Right ventricle myocardium inferior (tissue), 1 donor: ENCODE measurements at places on chromosomes 7 and 10.

GRCh38 chr10:108902619-108903285 is 1020.6 kb downstream of the XPNPEP1 start:
- no peak for DNase-seq

DNA sequence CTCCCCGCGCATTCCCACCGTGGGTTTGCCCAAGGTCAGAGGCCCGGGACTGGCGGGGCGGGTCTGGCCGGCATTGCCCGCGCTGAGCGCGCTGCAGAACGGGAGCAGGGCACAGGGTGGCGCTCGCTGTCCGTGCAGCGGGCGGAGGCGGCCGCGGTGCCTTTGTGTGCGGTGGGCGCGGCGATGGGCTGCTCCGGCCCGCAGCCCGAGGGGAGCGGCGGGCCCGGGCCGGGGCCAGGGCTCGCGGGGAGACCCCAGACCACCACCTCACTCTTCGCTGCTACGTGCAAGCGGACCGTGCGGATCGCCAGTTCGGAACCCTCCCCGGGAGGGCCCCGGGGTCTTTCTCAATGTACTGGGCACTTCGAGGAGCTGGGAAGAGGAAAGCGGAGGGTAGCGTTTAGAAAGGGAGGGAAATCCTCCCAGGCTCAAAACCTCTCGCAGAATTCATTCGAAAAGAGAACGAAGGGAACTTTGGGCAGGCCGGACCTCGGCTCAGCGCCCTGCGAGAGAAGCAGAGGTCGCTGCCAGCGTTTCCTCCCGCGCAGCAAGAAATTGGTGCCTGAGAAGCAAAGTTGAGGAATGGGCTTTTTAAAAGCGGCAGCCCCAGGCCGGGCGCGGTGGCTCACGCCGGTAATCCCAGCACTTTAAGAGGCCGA is 8.5 kb downstream of the SP8 start:
- DNase-seq, result no peak

GRCh38 chr7:23418046-23418445 is 52.2 kb downstream of the IGF2BP3 start:
- DNase-seq, result no peak

- DNase-seq, result no peak
These were observed 20.5 kb downstream of the SPAG6 start for GRCh38 chr10:22365644-22366434.

GRCh38 chr7:37095122-37095521 is 353.5 kb downstream of the ELMO1 start:
- DNase-seq, result no peak

- peak; percentile 96 for DNase-seq
These were observed 246.8 kb downstream of the SKIDA1 start for GRCh38 chr10:21278491-21279216.

- no peak for DNase-seq
These were observed 28.7 kb upstream of the ARHGAP22 start for GRCh38 chr10:48633381-48634197.

DNA sequence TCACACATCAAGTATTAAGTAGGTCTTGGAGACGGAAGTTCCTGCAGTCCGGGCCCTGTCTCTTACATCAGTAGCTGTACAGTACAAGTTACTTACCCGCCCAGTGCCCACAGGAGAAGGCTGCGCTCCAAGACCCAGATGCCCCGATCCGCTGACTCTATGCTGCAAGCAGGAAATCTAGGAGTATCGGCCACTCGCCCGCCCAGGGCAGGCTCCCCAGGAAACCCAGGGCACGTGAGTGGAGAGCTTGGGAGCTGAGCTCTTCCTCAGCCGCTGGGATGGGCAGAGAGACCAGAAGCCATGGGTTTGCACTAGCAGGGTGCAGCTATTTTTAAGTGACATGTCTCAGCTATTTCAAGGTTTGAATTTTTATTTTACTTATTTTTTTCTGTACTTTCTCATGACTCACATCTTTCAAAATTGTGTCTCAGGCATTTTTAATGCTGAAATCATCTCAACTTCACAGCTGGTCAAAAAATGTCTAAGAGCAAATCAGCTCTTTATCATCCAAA is 1.9 kb upstream of the GPER1 start:
- DNase-seq, result no peak

GRCh38 chr10:58714409-58714808 is 201.7 kb downstream of the BICC1 start:
- DNase-seq, result no peak

GRCh38 chr7:139522830-139523198 is 671 bp upstream of the CLEC2L start:
- no peak for DNase-seq

DNA sequence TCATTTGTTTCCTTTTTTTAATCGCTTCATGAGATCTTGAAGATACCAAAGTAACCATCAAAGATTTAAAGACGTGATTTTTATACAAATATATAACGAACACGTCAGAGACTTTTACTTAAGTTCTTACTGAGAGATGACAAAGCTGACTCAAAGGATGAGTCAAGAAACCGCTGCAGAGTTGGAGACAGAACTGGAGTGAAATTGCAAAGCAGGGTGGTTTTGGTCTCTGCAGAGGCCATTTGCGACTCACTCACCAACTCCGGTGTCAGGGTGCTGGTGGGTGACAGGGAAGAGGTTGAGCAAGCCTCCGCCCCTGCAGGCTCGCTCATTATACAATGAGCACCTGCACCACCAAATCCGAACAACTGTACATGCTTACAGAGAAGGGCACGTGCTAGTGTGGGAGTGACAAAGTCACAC is 75.2 kb downstream of the DNAJB6 start:
- no peak for DNase-seq

GRCh38 chr10:133399123-133399601 is 5.2 kb downstream of the MTG1 start:
- no peak for DNase-seq

GRCh38 chr7:80916770-80917741 is 1.8 kb downstream of the SEMA3C start:
- DNase-seq, result no peak

DNA sequence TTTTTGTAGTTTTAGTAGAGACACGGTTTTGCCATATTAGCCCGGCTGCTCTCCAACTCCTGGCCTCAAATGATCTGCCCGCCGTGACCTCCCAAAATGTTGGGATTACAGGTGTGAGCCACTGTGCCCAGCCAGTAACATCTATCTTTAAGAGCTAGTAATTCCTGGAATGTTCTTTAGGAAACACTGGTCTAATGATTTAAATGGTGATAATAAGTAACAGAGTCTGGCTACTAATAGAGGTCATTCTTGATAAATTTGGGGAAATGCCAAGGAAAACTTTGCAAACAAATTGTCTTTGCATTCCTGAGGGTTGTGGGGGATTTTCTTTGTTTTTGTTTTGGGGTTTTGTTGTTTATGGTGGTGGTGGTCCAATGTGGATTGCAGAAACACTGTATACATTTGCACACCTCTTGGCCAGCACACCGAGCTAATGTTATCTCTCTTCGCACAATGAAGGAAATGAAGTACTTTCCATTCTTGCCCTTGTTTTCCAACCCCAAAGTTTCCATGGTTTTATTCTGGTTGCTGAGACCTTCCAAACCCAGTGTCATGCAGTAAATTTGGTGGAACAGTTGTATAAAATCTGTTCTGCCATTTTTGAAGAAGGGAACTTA is 51.3 kb upstream of the WIPF3 start:
- no peak for DNase-seq

DNA sequence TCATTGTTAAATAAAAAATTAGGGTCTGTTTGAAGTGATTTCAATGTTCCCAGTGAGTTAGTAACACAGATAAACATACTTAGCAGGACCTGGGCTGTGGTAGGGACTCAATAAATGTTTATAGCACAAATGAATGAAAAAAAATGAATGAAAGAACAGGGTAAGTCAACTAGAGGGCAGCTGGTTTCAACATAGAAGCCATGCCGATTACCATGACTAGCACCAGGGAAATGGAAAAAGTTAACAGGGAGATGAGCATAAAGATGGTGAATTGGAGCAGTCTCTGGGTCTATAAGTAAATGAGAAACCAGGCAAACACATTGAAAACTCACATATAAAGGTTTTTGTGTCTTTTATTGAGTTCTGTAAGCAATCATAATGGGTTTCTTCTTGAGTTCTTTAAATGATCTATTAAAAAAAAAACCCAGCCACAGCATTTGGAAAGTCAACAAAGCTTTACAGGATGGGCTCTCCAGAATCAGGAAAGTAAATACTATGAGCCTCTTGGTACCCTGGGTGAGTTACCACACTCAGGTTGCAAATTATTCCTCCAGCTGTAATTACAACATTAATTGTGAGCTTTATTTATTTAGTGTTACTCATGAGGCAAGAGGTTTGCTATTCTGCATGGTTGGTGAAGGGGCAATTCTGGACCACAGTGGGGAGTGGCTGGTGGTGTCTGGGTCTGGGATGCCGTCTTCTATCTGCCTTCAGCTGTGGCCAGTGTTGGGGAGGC is 46.1 kb upstream of the MTPN start:
- DNase-seq, result no peak

- no peak for DNase-seq
These were observed 28.0 kb upstream of the COBL start for GRCh38 chr7:51344406-51345138.

DNA sequence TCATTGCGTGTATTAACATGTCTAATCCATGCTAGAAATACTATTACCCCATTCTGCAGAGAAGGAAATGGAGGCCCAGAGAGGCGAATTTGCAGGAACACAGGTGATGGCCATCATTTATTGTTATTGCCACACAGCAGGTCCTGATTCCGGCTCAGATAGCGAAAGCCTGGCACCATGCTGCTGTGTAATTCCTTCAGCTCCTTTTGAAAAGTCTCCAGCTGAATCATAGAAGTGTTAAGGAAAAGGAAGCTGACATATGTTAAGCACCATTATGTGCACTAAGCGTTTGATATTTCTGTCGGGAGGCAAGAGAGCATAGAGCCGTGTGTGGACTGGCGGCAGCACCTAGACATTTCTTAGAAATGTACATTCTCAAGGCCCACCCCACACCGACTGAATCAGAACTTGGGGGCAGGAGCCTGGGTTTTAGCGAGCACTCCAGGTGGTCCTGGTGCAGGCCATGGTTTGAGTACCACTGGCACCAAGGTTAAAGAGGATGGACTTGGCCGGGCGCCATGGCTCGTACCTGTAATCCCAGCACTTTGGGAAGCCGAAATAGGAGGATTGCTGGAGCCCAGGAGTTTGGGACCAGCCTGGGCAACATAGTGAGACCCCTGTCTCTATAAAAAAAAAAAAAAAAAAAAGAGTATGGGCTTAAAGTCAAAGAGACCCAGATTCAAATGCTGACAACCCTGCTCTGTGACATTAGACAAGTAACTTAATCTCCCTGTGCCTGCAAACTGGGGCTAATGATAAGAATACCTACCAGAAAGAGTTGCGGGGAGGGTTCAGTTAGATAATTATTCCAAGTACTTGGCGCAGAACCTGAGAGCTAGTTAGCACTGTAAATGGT is 52.2 kb downstream of the UNC5B start:
- peak; percentile 63 for DNase-seq

DNA sequence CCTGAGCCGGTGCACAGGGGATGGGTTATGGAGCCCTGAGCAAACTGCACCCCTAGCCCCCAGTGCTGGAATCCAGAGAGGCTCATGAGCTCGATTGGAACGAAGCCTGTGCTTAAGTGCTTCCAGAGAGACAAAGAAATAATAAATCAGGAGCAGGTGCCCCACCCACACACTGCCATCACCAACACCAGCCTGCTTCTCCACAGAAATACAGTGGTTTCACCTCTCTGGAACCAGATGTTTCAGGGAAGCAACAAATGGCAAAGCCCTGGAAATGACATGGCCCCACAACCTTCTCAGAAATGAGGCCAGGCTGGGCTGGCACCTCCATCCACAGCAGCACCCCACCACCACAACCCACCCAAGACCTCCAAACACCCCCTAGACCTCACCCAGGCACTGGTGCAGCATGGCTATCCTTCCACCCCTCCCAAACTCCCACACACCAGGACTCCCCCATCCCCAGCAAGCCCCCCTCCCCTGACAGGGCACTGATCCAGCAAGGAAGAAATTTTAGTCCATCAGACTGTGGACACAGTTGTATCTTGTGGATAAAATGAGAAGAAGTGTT is 4.1 kb upstream of the SLC18A3 start:
- DNase-seq, result no peak

DNA sequence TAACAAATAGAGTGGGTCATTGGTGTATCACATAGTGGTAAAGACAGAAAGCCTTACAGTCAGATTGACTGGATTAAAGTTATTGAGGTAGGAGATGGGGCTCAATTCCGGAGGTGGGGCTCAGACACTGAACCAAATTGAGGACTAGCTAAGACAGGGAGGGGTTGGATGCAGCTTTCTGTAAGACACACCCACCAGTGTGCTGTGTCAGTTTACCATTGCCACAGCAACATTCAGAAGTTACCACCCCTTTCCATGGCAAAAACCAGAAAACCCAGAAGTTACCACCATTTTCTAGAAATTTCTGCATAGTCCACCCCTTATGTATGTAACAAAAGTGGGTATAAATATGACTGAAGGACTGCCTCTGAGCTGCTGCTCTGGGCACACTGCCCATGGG is 167.6 kb upstream of the TMEM72 start:
- no peak for DNase-seq

- DNase-seq, result no peak
These were observed 32.7 kb downstream of the KCNMA1 start for GRCh38 chr10:77604941-77605351.

GRCh38 chr10:94042001-94042833 is 48.5 kb downstream of the PLCE1 start:
- DNase-seq, result no peak

- no peak for DNase-seq
These were observed 562.6 kb upstream of the GALNT17 start for GRCh38 chr7:70569335-70569819.

DNA sequence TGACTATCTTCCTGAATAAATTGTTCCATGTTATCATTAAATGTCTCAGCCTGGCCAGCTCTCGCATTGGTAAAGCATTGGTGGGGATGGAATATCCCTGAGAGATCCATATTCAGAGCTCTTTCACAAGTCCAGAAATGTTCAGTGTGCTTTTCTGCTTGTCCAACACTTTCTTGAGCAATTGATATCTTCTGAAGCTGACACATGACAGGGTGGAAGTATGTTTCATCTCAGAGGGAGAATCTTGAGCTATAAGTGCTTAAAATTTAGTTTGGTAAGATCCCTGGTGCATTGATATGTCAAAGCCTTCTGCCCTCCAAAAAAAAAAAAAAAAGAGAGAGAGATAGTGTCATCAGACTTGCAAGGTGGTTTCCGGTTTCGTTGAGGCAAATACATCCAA is 7.4 kb downstream of the IFIT3 start:
- DNase-seq, result no peak

DNA sequence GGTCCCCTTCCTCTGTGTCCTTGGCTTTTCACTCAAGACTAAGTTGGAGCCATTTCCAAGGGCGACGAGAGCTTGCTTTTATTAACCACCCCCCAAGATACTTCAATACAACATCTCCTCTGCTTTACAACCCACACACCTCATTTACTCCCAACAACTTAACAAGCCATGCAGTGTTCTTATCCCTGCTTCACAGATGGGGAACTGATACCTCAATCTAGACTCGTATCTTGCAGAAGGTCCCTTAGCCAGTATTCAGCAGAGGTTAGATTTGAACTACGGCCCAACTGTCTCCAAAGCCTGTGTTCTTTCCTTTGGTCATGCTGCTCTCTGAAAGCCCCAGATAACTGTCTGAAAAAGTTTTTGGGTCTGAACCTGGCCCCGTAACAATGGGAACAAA is 444.8 kb downstream of the GRID1 start:
- DNase-seq, result no peak

- no peak for DNase-seq
These were observed 531 bp downstream of the IKZF1 start for GRCh38 chr7:50304911-50305582.

- peak; percentile 73 for DNase-seq
These were observed 580 bp upstream of the ASB10 start for GRCh38 chr7:151187409-151188251.
